ENCODE measurements at places on chromosomes 2 and 18.

DNA sequence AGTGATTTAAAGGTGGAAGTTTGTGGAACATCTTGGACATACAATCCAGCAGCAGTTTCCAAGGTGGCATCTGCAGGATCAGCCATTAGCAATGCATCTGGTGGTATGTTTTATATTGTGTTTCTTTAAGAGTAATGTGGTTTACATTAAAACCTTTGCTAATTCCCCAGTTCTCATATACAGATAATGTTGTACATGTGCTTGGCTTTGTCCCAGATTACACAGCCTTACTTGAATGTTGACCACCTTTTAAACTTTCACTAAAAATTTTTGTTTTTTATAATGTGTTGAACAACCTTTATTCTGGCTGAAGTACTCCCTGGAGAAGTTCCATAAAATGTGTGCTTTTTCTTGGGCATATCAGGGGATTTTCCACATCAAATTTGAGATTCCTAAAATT lies 57.5 kb downstream of the MIB1 start:
- no peak for DNase-seq

DNA sequence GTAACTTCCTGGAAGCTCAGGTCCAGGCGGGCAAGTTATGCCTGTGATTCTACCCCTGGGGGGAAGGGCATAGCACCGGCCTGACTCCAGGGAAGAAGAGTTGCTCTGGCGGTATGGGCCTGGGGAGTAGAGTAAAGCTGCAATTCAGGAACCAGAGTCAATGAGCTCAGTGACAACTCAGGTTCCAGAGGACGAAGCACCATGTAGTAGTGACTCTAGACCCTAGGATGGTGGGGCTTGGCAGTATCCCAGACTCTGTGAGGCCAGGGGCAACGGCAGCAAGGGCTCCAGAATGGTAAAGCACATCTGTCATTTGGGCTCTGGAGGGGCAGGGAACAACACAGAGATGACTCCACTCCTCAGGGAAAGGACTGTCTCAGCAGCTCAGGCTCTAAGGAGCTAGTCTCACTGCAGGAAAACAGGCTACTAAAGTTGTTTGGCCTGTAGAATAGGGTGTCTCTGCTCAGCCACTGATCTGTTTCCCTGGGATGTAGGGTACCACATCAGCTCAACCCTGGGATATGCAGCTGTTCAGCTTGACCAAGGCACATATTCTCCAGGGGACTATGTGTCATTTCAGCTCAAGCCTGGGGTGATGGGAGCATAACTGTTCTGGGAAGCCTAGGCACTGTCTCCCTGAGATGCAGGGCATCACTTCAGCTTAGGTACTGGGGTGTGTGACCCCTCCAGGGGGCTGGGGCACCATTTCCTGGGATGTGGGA lies 36.2 kb upstream of the RHOB start:
- DNase-seq, result no peak

DNA sequence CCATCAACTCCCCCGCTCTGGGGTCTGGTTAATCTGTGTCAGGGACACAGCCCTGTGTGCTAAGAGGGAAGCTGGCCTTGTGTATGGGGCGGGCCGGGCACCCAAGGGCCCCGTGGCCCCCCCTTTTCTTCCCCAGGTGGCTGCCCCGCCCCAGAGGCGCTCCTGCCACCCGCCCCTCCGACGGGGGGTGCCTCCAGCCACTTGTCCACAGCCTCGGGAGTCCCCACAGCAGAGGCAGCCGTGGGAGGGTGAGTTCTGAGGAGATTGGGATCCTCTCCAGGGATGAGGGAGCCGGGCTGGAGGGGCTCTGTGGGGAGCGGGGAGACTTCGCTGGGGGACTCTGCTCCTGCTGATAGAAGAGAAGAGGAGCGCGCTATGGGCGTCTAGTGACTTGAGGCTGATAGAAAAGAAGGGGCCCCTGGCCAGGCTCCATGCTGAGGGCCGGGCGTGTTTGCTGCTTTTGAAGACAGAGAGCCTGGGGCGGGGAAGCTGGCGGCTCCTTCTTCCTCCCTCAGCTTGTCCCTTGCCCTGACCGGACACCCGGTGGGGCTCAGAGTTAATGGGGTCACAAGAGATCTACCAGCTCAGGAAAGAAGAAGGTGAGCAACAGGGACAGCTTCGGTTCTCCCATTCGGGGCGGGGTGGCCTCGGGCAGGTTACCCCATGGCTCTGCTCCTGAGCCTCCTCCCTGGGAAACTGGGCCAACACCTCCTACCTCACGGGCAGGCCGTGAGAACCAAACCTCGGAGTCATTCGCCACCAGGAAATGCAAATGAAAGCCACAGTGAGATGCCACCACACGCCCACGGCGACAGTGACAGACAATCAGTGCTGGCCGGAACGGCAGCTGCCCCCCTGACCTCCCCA lies 89.4 kb upstream of the TAF1B start:
- no peak for DNase-seq

DNA sequence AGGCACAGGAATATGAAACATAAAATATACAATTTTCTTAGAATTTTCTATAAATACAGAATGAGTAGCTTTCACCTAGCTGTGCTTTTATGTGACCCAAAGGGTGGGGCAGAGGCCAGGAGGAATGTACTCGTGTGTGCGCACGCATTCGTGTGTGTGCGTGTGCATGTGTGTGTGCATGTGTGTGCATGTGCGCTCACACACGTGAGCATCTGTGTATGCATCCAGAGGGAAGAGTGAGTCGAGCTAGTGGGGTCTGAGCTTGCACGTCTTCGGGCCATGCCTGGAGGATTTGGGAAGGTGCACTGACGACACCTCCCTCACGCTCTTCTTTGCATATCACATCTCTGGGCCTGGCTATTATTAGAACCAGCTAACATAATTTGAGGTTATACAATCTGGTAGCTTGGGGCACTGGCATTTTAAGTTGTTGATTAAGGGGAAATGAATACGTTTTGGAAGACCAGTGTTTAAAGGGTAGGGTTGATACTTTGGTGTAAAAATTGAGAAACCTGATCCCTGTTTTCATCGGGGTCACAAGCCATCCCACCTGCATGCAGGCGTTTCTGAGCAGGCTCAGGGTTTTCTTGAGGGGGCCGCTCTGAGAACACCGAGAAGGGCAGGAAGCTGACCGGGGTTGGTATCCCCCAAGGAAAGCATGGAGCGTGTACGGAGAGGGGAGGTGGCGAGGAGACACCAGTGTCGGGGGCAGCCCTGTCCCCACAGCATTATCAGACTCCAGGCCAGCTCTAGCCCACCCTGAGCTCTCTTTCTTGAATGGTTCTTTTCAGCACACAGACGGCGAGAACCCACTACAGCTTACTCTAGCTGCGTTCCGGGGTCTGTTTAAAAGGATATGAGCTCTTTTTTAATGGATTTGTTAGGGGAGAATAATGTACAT lies 85.3 kb downstream of the LRRFIP1 start:
- DNase-seq, result no peak

DNA sequence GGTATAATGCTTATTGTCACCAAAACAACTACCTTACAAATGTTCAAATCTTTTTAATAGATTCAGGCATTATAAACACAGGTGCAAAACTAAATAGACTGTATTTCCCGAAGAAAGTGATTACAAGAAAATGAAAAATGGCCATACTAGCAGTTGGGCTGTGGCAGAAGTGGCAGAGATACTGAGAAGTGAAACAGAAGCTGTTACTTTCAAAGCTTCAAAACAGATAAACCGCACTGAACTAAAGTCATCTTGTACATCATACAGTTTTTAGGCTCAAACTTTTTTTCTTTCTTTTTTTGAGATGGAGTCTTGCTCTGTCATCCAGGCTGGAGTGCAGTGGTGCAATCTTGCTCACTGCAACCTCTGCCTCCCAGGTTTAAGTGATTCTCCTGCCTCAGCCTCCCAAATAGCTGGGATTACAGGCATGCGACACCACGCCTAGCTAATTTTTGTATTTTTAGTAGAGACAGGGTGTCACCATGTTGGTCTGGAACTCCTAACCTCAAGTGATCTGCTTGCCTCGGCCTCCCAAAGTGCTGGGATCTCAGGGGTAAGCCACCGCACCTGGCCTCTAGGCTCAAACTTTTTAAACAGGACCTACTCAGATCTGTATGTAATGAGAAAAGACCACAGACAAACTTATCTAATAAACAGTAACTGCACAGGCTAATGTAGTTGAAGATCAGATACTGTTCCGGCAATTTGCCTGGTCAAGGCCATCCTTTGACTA lies 77.9 kb upstream of the SATB2 start:
- no peak for DNase-seq

- DNase-seq, result no peak
Measured at GRCh38 chr2:132597831-132598230, 72.2 kb downstream of the LYPD1 start.

GRCh38 chr2:86566821-86567190 lies 3.6 kb upstream of the CHMP3 start:
- no peak for DNase-seq

DNA sequence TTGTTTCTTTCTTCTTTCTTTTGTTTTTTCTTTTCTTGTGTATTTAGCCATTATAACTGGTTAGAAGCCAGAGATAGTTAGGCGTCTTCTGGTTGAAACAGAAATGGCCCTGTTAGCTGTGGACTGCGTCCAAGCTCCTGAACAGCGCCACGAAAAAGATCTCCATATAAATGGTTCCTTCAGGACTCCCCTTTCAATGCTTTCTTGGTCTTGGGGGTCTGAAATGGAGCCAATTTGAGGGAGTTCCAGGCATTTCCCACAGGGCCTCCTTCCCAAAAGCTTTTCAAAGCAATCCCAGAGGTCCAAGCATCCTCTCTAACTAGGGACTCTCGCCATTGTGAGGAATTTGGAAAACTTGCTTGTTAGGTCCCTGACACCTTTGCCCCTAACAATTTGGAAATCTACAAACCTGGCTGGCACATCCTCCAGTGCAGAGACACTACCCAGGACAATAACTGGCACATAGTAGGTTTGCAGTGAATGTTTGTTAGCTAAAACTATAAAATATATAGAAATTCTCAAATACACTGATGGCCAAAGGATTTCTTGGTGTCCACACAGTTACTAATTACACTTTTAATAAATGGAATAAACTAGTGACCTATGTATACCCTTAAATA lies 80.1 kb downstream of the MYCN start:
- DNase-seq, result no peak

GRCh38 chr2:239264492-239264837 lies 136.4 kb downstream of the HDAC4 start:
- DNase-seq, result no peak

GRCh38 chr2:31329081-31329625 lies 85.4 kb downstream of the XDH start:
- no peak for DNase-seq

DNA sequence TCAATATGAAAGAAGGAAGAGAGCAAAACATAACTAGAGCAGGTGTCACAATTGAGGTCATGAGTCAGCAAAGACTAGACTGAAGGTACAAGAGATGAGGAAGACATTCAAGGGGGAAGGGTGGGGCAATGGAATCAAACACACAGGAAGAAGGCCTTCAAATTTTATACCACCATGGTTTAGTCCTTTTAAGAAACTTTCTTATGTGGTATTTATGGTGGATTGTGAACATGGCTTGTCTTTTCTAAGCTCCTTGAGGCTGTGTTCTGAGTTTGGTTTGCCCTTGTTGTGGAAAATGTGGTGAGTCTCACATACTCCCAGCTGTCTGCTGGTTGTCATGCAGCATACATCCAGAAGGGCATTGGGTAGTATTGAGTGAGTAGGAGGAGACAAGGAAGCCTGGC lies 62.1 kb downstream of the NABP1 start:
- DNase-seq, result no peak

GRCh38 chr18:10051877-10052631 lies 138.2 kb downstream of the VAPA start:
- DNase-seq, result no peak

- no peak for DNase-seq
Measured at GRCh38 chr18:841647-842370, 29.8 kb upstream of the YES1 start.

GRCh38 chr2:172863341-172863740 lies 127.7 kb downstream of the RAPGEF4 start:
- no peak for DNase-seq

- no peak for DNase-seq
Measured at GRCh38 chr2:21454839-21455238, 331.1 kb downstream of the TDRD15 start.

GRCh38 chr2:171811245-171811628 lies 82.8 kb downstream of the SLC25A12 start:
- no peak for DNase-seq

GRCh38 chr2:80068038-80068731 lies 236.4 kb downstream of the LRRTM1 start:
- no peak for DNase-seq

DNA sequence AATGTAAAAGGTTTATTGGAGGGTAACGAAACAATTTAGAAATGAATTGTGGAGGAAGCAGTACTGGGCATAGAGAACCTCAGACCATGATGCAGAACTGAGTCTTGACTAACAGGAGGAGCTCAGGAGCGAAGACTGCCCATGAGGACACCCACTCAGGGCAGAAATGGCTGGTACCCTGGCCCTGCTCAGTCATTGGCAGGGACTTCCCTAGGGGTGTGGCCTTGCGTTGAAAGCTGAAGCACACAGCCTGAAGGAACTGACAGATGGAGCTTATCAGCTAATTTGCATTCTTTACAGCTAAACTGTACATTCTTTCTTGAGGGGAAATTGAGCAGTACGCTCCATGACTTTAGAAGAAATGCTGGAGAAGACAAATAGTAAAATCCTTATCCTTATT lies 57.1 kb downstream of the PDK1 start:
- no peak for DNase-seq

DNA sequence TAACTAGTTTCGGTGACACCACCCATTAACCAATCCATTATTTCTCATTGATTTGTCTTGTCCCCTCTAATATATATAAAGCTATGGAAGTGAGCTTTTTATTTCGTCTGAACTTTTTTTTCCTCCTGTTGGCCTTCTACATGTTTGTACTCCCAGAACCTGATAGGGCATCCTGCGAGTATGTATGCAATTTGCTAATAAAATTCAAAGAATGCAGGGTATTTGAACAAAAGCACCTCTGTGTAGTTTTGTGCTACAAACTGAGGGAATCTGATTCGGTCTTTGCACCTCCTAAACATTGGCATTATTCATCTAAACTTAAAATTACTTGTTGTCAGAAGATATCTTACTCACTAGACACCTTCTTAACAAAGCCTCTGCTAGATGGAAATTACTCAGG lies 242.9 kb upstream of the TMEFF2 start:
- DNase-seq, result no peak

DNA sequence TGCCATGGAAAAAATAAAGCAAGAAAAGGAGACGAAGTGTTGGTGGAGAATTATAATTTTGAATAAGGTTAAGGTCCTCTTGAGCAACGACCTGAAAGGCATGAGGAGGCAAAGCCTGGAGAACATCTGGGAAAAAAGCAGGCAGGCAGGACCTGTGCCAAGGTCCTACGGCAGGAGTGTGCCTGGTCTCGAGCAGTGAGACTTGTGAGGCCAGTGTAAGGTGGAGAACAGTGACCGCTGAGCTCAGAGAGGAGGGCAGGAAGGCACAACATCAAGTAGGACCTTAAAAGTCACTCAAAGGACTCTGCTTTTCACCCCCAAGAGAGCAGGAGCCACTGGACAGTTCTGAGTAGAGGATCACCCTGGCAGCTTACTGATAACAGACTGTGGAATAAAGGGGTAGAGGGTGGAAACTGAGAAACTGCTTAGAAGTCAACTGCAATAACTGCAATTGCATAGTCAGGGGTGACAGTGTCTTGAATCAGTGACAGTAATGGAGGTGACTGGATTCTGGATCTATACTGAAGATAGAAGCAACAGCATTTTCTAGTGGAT lies 3.5 kb downstream of the NOL10 start:
- no peak for DNase-seq
